Cardiac ventricle fibroblast (primary cell): ENCODE measurements at places on chromosomes 13 and 19. TPM values are rescaled to one million over a fixed set of nuclear protein-coding genes. Genes with fewer than 3 reads are reported as not detected.

TEX26 gene
- total RNA-seq = not detected in 2 replicates

PPM1N gene
- total RNA-seq = 0.44 and 3.5 TPM in 2 replicates

RASGRP4 gene
- total RNA-seq = not detected in 2 replicates

SHC2 gene
- total RNA-seq = 3.1 TPM in 2 replicates

ZGLP1 gene
- 0.25 and 3.2 TPM in 2 replicates for total RNA-seq

TMEM59L gene
- 5.4 and 6.2 TPM in 2 replicates for total RNA-seq

SHKBP1 gene
- 25.0 and 28.8 TPM in 2 replicates for total RNA-seq

ZNF580 gene
- total RNA-seq = 16.3 and 17.3 TPM in 2 replicates

VSTM2B gene
- not detected in 2 replicates for total RNA-seq

ZNF578 gene
- total RNA-seq = 3.2 and 4.7 TPM in 2 replicates

WDR88 gene
- not detected in 2 replicates for total RNA-seq

GIPR gene
- 0.44 TPM in 1 of 2 replicates, not detected in the other for total RNA-seq

DENND1C gene
- not detected in 2 replicates for total RNA-seq

HIPK4 gene
- not detected in 2 replicates for total RNA-seq

USPL1 gene
- 12.3 and 18.6 TPM in 2 replicates for total RNA-seq

MEIOSIN gene
- total RNA-seq = not detected in 2 replicates
